ENCODE measurements at places on chromosomes 2 and 18.

- no peak for DNase-seq
Observed at GRCh38 chr2:102391565-102391964, 31.4 kb upstream of the IL18RAP start.

GRCh38 chr2:44531289-44531688 lies 169.5 kb downstream of the CAMKMT start:
- DNase-seq: no peak

GRCh38 chr2:171087547-171087946 lies 73.1 kb downstream of the TLK1 start:
- no peak for DNase-seq

DNA sequence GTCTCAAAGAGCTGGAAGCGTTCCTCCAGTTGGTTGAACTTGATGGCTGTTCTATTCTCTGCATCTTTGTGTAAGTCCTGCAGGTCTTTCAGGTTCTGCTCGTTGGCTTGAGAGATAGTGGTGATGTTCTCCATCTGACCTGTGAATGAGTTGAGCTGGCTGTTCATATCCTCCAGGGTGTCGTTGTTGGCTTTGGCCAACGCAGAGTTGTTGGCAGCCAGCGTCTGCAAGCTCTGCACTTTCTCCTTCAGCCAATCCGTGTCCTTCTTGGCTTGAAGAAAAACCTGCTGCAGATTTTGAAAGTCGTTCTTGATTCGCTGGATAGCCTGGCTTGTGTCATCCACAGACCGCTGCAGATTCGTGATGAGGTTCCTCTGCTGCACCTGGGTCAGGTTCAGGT lies 78.8 kb upstream of the THOC1 start:
- no peak for DNase-seq

DNA sequence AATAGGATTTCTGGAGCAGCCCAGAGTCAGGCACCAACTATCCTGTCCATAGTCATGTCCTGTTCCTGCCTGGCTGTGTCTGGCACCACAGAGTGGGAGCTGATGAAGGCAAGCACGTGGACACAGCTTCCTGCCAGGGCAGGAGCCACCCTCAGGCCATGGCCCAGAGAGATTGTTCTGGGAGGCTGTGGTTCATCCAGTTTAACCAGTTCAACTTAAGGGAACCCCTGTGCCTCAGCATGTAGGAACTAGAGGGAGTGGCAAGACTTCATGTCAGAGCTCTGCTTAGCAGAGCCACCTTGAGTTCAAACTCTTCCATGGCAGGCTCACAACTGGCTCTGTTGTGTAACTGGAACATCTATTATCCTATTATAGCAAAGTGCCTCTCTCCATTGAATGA lies 73.2 kb upstream of the NCKAP5 start:
- DNase-seq: no peak

DNA sequence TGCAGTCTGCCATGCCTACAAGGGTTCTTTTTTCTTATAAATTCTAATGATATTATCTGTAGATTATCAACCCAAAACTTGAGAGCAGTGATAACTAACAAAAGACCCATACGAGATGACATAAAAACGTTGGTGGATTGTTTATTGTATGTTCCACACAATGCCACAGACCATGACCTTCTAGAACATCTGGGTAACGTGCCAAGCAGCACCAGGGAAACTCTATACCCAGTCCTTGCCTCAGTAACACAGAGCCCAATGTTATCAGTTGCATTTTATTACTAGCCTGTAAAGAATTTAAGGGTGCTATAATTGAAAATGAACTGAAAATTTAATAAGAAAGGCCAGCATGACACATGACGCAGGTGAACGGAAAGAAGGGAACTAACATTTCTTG lies 99.1 kb upstream of the UGP2 start:
- no peak for DNase-seq

GRCh38 chr18:35905436-35905835 lies 67.0 kb upstream of the RMP24 start:
- DNase-seq: no peak

GRCh38 chr2:25336383-25336841 lies 5.3 kb downstream of the DNMT3A start:
- no peak for DNase-seq

GRCh38 chr2:228649447-228649846 lies 468.0 kb upstream of the SPHKAP start:
- DNase-seq: no peak

- DNase-seq: no peak
Observed at GRCh38 chr2:64260817-64261216, 116.6 kb upstream of the PELI1 start.

DNA sequence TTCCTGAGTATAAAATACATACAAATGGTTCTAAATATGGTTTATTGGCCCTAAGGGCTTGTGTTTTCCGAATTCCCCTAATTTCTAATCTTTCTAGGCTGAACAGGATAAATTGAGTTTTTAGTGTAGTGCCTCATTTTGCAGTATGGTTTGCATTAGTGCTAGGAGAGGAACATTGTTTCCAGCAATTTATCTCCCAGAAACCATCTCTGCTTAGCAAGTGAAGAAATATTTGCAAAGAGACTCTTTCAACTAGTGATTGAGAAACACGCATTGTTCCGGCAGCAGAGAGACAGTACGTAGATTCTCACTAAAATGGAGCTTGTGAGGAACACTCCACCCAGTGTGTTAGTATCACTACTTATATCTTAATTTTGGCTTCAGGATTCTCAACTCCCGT lies 177.8 kb upstream of the EPAS1 start:
- DNase-seq: no peak

GRCh38 chr2:218259099-218259961 lies 1.5 kb upstream of the GPBAR1 start:
- no peak for DNase-seq

- DNase-seq: no peak
Observed at GRCh38 chr2:25567406-25567805, 106.0 kb downstream of the DTNB start.

- DNase-seq: no peak
Observed at GRCh38 chr2:185201063-185201462, 537.5 kb upstream of the FSIP2 start.

DNA sequence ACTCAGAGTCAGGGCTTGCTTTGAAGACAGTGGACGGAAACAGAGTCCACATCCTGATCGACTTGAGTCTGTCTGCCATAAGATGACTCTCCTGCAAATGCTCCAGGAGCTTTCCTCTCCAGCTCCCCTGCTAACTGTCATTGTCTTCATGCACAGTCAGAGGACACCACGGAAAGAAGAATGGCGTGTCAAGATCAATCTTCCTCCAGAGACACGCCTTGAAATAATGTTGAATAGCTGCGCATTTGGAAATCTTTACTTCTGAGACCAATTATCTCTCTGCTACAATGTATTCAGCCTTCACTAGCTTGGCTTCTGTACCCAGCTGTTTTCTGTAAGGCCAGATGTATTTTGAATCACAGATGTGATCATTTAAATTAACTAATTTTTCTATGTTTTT lies 457.2 kb downstream of the CDH2 start:
- DNase-seq: no peak

DNA sequence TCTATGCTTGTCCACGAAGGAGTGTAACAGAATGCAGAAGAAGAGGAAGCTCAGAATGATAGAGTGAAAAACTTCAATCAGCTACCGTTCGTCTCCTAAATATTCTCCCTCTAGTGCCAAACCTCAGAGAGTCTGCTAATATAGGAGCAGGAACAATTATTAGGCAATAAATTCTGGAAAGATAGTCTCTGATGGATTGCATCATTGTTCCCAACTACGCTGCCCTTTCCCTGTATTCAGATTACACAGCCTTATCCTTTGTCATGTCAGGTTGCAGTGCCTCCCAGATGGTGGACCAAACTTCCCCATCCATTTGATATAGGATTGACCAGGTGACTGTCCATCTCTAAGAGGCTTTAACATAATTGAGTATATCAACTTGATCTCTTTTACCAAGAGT lies 811.5 kb upstream of the CHAC2 start:
- DNase-seq: no peak

GRCh38 chr2:230866756-230867523 lies 2.2 kb downstream of the ITM2C start:
- DNase-seq: no peak

DNA sequence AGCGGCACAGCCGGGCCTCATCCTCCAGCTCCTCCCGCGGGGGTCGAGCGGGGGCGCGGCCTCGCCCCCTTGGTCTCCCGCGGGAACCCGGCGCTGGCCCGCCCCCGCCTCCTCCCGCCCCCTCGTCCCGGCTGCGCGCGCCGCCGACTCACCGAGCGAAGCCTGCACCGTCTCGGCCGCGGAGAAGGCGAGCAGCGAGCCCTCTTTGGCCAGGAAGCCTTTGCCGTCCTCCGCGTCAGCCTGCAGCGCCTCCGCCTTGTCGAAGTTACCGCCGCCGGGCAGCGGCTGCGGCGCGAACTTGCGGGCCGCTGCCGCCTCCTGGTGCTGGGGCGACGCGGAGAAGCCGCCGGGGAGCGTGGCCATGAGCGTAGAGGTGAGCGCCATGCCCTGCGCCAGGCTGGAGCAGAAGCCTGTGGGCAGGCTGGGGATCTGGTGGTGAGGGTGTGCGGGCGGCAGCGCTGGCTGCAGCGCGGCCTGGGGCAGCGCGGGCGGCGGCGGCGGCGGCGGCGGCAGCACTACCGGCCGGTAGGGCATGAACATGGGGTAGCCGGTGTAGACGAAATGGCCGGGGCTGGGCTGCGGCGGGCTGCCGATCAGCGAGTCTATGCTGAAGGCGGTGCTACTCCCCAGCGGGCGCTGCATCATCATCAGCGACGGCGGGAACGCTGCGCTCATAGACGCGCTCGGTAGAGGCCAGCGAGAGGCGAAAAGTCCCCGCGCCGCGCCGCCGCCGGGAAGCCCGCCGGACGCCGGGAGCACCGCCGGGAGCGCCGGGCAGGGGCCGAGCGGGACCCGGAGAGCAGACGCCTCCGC lies 683 bp downstream of the GBX2 start:
- no peak for DNase-seq

DNA sequence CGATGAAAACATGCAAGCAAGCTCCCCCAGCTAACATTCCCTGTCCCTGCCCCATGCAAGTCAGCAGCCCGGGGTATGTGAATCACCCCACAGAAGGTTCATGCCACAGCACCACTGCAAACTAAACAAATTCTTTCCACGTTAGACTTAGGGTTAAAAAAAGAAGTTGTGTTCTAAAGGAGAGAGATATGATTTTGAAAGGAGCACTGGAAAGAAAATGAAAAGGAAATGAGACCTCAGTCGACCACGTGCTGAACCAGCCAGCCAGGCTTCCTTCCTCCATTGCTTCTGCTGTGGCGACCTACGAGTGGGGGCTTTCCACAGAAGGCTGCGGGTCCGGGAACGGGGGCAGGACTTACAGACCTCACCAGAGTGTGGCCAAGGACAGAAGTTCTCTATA lies 52.0 kb downstream of the ARL4C start:
- DNase-seq: no peak

GRCh38 chr2:175180701-175181103 lies 808 bp downstream of the ATP5MC3 start:
- DNase-seq: no peak

- no peak for DNase-seq
Observed at GRCh38 chr2:104638190-104638858, 215.6 kb upstream of the POU3F3 start.
